Central memory CD8-positive, alpha-beta T cell (primary cell): ENCODE measurements at places on chromosomes 1 and 21.

GRCh38 chr1:114322207-114322606 is 168.5 kb upstream of the SYT6 start:
- no peak for DNase-seq

- no peak for DNase-seq
Observed at GRCh38 chr1:23854568-23854967, 13.5 kb downstream of the FUCA1 start.

DNA sequence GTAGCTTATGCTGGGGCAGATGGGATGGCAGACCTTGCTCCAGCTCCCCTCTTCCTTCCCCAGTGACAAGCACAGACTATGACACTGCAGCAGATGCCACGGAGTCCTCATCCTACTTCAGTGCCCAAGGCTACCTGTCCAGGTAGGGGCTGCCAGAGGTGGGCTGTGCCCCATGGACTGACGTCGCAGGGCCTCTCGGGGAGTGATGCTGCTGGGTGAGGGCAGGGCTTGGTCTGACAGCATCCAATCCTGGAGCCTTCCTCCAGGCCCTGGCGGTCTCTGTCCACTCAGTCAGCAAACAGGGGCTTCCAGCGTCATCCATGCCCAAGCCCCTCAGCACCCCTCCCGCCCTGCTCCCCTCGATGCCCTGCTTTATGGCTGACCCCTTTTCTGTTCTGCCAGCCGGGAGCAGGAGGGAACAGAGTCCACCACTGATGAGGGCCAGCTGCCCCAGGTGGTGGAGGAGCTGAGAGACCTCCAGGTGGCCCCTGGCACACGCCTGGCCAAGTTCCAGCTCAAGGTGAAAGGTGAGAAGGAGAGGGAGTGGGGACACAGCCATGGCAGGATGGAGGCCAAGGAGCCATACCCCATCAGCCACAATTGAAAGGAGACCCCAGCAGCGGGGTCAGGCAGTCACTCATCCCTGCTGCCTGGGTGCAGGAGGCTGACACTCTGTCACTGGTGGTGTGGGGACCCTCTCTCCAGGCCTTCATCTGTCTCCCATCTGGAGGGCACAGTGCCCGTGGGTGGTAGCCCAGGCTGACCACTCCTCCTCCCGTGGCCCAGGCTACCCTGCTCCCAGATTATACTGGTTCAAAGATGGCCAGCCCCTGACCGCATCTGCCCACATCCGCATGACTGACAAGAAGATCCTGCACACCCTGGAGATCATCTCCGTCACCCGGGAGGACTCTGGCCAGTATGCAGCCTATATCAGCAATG is 73.6 kb downstream of the TRIM11 start:
- DNase-seq: no peak

- DNase-seq: no peak
Observed at GRCh38 chr1:176692988-176693696, 230.2 kb downstream of the PAPPA2 start.

GRCh38 chr21:42232176-42232825 is 13.4 kb downstream of the ABCG1 start:
- no peak for DNase-seq

DNA sequence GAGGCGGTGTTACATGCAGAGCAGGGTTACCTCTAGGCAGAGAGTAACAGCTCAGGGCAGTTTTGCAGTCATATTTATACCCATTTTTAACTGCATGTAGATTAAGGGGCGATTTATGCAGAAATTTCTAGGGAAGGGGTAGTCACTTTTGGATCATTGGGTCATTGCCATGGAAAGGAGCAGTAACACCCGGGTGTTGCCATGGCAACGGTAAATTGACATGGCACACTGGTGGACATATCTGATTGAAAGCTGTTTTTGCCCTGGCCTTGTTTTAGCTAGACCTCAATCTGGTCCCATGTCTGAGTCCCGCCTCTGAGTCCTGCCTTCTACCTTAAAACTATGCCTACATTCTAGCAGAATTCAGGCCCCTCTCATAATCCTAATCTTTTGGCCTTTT is 11.8 kb upstream of the USP1 start:
- DNase-seq: no peak

- no peak for DNase-seq
Observed at GRCh38 chr1:160247053-160247452, 15.3 kb downstream of the DCAF8 start.

DNA sequence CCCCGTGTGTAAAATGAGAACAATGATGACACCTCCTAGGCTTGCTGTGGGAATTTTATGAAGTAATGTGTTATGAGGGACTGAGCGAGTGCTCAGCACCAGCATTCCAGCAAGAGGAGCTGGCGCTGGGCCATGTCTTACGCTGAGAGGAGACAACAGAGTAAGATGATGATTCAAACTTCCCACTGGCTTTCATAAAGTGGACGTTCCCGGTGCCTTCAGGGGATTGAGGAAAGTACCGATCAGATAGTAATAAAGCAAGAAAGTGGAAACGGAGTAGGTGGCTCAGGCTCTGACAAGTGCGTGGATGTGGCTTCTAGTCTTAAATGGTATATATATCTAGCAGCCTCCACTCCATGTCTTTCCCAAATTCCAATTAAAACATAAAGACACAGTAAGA is 23.8 kb downstream of the EPHA10 start:
- no peak for DNase-seq

GRCh38 chr1:110875216-110875731 is 2.3 kb downstream of the CD53 start:
- no peak for DNase-seq

DNA sequence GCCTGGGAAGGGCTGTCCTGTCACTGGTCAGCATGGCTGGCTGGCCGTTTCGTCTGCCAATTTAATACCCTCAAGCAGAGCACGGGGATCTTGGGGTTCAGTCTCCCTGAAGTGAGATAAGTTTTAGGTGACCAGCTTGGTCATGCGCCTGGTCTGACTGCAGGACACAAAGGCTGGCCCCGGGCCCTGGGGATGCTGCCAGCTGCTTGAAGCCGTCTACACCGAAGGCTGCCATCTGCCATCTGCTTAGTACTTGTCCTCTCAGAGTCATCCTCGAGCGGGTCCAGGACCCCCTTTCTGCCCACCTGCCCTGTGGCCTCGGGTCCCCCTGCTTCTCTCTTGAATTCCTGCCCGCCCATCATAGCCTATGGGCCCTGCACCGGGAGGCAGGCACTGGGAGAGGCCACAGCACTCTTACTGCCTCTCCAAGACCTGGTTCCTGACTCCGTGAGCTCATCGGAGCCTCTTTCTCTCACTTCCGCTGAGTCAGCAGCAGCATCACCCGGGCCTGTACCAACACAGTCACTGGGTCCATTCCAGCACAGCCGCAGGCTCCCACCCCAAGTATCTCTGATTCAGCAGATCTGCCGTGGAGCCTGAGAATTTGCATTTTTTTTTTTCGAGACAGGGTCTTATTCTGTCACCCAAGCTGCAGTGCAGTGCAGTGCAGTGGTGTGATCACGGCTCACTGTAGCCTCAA is 7.0 kb downstream of the FBLIM1 start:
- no peak for DNase-seq

- no peak for DNase-seq
Observed at GRCh38 chr1:183070923-183071618, 47.9 kb downstream of the LAMC1 start.

DNA sequence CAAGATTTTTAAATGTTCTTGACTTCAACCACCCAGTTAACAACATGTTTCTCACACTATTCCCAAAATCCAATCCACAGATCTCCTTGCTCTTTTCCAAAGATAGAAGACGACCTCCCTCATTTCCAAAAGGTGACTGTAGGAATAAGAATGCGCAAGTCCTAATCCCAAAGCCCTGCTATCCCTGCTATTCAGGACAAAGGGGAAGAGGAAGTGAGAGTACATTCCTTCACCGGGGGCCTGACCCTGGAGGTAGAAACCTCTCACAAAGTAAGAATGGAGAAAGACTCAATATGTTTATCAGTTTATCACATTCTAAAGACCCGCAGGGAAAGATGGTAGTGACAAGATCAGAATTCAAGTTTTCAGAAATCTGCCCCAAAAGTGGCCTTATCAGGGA is 55.7 kb downstream of the PLEKHA6 start:
- DNase-seq: no peak

GRCh38 chr1:44631647-44632539 is 42.4 kb downstream of the TMEM53 start:
- DNase-seq: peak; percentile 83

- no peak for DNase-seq
Observed at GRCh38 chr1:159172614-159173291, 1.3 kb downstream of the CADM3 start.

GRCh38 chr1:43774359-43774758 is 67.0 kb downstream of the ST3GAL3 start:
- no peak for DNase-seq

GRCh38 chr1:219066631-219067349 is 106.9 kb upstream of the LYPLAL1 start:
- no peak for DNase-seq

DNA sequence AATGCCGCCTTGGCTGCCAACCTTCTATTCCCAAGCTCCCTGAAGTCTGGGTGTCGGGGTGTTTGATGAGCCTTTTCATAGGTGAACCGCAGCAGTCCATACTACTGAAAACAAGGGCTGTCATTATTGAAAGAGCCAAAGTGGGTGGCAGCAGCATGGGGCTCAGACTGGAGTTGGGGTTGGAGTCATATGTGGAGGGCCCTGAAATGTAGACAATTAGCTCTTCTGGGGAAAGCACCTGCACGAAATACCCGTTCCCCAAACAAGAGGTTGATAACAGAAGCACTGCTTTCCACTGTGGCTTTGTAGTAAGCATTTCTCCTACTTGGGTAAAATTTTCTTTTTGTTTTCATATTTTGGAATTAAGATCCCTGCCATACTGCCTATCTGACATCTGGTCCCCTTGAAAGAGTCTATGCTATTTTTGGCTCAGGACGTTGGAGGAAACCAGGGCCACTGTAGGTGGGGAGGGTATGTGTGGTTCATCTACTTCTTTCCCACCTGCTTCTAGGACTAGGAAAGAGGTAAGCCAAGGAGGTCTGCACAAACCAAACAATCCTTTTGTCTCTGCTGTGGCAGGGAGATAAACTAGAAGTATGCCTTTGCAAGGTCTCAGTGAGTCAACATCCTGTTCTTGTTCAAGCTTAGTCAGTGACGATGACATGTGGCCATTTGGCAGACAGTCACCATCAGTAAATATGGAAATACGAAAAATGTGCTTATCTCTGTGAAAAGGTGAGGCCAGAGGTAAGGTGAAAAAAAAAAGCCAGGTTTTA is 197.0 kb upstream of the UBE2U start:
- no peak for DNase-seq

DNA sequence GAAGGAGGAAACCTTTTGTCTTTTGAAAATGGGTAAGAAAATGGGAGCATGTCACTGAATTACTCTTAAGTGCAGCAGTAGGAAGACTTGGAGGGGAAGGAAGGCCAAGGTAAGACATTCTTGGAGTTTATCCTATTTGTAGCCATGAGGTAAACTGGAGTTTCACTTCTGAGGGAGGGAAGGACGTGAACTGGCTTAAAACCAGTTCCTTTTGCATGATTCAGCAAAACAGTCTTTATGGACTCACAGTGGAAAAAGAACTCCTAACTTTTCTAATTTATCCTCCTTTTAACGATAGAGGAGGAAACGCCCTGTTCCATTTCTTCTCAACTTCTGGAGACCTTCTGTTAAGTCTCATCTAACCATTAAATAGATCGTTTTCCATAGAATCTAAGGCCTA is 2.5 kb downstream of the PRDX6 start:
- no peak for DNase-seq

DNA sequence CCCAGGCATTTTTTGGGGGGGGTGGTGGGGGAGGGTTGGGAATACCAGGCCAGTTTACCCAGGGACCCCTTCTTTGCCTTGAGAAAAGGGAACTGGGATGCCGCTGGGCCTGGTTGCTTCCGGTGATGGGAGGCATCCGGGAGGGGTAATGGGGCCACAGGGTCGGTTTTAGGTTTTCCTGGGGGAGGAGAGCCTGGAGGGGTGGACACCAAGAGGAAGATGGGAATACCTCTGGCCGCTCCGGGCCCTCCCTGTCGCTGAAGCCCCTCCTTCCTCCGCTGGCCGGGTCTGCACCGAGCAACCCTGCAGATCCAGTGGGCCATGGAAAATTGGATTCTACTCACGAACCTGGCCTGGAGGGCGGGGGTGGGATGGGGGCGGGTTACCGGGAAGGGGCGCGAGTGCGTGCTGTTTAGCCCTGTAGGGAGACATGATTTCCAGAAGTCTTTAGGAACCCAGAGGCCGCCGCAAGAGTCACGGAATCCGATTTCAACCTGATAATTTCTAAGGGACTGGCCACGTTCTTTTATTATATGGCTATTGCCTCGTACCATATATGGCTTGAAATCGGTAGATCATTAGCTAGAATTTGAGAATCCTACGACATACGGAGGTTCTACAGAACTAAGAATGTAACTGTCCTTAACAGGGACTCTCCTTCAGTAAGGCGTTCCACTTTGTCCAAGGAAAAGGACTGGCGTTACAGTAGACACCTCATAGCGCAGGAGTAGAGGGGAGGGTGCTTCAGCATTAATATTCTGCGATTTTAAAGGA is 749 bp downstream of the AKIRIN1 start:
- DNase-seq: no peak

- DNase-seq: no peak
Observed at GRCh38 chr1:15168479-15168878, 14.9 kb downstream of the TMEM51 start.

DNA sequence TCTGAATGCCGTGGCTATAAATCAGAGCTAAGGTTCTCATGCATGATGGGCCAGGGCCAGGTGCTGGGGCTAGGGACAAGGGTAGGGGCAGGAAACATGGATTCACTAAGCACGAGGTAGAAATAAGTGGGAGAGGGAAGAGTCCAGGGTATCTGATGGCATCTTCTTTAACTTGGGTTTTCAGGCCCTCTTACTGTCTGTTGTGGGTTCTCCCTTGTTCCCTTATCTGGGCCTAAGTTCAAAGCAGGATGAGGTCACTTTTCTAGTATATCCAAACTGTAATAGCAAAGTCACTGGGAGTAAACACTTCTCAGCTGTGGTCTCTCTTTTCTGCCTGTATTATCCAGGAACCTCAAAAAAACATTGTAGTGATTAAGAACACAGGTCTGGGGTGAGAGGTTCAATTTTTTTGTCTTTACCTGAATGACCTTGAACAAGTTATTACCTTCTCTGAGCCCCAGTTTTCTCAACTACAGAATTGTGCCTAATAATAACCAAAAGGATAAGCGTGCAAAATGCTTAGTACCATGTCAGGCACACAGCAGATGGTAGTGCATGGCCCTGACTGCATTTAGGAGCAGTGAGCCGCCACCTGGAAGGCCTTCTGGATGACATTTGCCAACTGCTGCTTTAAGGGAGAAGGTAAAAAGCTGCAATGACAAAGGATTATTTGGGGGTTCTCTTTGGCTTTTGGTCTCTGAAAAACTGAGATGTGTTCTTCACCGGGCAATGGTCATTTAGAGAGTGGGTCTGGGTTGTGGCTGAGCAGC is 53.6 kb upstream of the A3GALT2 start:
- no peak for DNase-seq

DNA sequence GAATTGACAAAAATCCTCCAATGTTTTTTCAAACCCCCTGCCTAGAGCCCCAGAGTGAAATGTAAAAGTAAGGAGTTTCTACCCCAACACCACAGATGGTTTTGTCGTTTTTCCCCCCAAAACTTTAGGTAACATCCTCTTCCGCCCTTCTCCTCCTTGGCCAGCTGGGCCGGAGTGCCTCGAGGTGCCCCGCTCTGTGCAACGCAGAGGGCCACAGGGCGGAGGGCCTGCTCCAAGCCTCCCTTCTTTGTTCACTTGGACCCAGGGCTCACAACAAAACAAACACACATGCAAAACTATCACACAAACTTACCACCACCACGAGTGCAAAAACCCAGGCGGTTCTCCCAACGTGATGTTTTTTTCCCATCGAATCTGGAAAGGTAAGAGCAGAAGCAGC is 1.9 kb downstream of the SSBP3 start:
- DNase-seq: no peak
